ENCODE measurements at places on chromosomes 5 and 9.

GRCh38 chr9:114506082-114506390, 763 bp upstream of the WHRN start:
- DNase-seq: no peak

- DNase-seq: no peak
Measured at GRCh38 chr9:22512495-22512894, 65.9 kb downstream of the DMRTA1 start.

- no peak for DNase-seq
Measured at GRCh38 chr5:81371354-81371876, 22.5 kb downstream of the ACOT12 start.

DNA sequence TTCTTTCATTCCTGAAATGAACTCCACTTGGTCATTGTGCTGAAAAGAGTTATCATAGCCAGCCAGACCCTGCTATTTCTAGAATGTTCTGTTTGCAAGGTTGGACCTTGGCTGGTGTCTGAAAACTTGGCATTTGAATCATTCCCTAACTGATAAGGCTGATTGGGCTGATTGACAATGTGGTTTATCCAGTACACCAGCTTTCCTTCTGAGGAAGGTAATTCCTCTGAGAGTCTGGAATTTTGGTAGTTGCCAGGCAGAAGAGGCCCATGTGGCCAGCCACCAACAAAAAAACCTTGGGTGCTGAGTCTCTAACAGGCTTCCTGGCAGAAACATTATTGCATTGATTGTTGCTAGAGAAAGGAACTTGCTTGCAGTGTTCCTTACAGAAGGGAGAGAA, 15.3 kb downstream of the SEC61B start:
- no peak for DNase-seq

DNA sequence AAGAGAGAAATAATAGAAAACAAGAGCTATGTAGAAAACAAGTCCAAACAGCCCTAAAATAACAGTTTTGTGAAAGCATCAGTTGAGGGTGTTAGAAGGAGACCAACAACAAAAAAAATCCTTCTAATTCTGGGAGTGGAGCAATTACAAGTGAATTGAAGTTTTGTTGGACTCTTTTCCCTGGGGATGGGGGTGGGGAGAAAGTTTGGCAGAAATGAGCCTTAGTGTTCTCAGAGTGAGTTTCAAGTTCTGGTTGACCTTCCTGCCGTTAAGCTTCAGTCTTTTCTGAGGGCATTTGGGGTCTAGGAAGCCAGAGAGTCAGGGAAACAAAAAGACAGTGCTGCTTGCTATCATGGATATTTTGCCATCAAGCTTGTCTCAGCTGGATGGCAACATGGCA, 106.3 kb upstream of the TRIM32 start:
- no peak for DNase-seq

DNA sequence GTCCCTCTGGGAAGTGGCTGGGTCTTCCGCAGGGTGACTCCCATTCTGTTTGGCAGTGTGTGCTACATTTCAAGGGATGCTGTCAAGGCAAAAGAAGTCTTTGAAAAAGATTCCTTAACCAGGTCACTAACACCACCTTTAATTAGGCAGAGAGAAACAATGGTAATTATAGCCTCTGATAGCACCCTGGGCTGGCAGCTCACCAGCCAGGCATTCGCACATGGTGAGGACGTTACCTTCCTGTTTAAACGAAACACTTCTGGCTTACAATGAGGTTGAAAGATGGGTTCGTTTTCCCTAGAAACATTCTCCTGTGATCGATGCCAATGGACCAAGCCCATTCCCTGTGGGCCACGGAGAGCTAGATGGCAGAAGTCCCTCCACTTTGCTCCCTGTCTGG, 230.1 kb upstream of the PANK3 start:
- no peak for DNase-seq
